Dorsolateral prefrontal cortex (tissue), 122 donors: ENCODE measurements at places on chromosomes 7 and 10. TPM values are rescaled to one million over a fixed set of nuclear protein-coding genes. Genes with fewer than 3 reads are reported as not detected.

Gene LIPJ
- not detected for total RNA-seq

Gene MRC1
- total RNA-seq = 1.5 TPM

Gene TYSND1
- 13.6 TPM for total RNA-seq

Gene GPR37
- 104 TPM for total RNA-seq

Gene TFEC
- total RNA-seq = 2.8 TPM

Gene ASZ1
- not detected for total RNA-seq

Gene JCAD
- 39.5 TPM for total RNA-seq

Gene CREB3L2
- total RNA-seq = 19.0 TPM

Gene PRKG1
- 19.0 TPM for total RNA-seq

Gene FKBP9
- total RNA-seq = 53.5 TPM

Gene WNT8B
- total RNA-seq = not detected

Gene TIMM23
- total RNA-seq = 51.3 TPM

Gene ZCWPW1
- total RNA-seq = 7.8 TPM

Gene PLXNA4
- total RNA-seq = 55.3 TPM

Gene KAZALD1
- total RNA-seq = 3.6 TPM

Gene SPDYE2
- total RNA-seq = 0.63 TPM

Gene MBL2
- total RNA-seq = not detected

Gene GIMAP4
- 29.0 TPM for total RNA-seq
